Activated CD8-positive, alpha-beta T cell treated with anti-CD3 and anti-CD28 coated beads, Interleukin-2, amount 10 ng/mL, durations not matched to agents 7 days and 5 days (primary cell): ENCODE measurements at places on chromosomes 2 and 18.

DNA sequence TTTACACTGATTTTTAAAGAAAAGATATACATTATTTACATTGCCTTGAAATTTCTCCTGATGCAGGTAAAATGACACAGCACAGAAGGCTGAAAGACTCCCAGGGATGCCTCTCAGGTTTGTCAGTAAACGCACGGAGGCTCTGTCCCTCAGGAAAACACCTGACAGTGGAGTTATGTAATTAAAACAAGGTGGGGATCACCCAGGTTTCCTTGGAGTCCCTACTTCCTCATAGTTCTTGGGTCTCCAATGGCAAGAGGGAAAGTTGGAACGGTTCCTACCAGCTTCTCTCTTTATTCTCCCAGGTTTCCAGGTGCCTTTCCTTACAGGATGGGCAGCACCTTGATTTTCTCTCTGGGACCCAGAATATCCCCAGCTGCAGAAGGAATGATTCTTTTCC, 654.8 kb downstream of the SLC4A3 start:
- no peaks in the 10 kb centered on the region for H3K27me3 ChIP-seq
- H3K36me3 ChIP-seq: no peaks in the 10 kb centered on the region
- no peak for DNase-seq
- H3K4me1 ChIP-seq: no peaks in the 10 kb centered on the region
- H3K4me3 ChIP-seq: no peak overlapping the region

GRCh38 chr2:23122681-23123215, 262.2 kb upstream of the KLHL29 start:
- no peak overlapping the region for H3K27ac ChIP-seq
- no peaks in the 10 kb centered on the region for H3K4me1 ChIP-seq
- no peak for DNase-seq
- no peaks in the 10 kb centered on the region for H3K27me3 ChIP-seq

GRCh38 chr2:217475101-217475500, 527.7 kb downstream of the TNS1 start:
- H3K27ac ChIP-seq: no peak overlapping the region
- no peak for DNase-seq
- no peaks in the 10 kb centered on the region for H3K36me3 ChIP-seq
- peaks cover 1% of the 10 kb centered on the region for H3K27me3 ChIP-seq
- no peak overlapping the region for H3K4me3 ChIP-seq

- no peaks in the 10 kb centered on the region for H3K4me1 ChIP-seq
- H3K36me3 ChIP-seq: no peaks in the 10 kb centered on the region
- H3K27ac ChIP-seq: no peak overlapping the region
- no peaks in the 10 kb centered on the region for H3K27me3 ChIP-seq
- DNase-seq: no peak
Observed at GRCh38 chr2:58634653-58635370, 393.7 kb upstream of the FANCL start.

GRCh38 chr2:31384771-31385276, 29.7 kb downstream of the XDH start:
- DNase-seq: no peak
- H3K4me3 ChIP-seq: no peak overlapping the region
- H3K27ac ChIP-seq: no peak overlapping the region
- no peaks in the 10 kb centered on the region for H3K36me3 ChIP-seq
- peaks cover 1% of the 10 kb centered on the region for H3K27me3 ChIP-seq

- no peak for DNase-seq
- no peak overlapping the region for H3K4me3 ChIP-seq
- no peaks in the 10 kb centered on the region for H3K27me3 ChIP-seq
- H3K36me3 ChIP-seq: no peaks in the 10 kb centered on the region
- no peak overlapping the region for H3K27ac ChIP-seq
Observed at GRCh38 chr2:61995515-61995914, 90.0 kb downstream of the COMMD1 start.

DNA sequence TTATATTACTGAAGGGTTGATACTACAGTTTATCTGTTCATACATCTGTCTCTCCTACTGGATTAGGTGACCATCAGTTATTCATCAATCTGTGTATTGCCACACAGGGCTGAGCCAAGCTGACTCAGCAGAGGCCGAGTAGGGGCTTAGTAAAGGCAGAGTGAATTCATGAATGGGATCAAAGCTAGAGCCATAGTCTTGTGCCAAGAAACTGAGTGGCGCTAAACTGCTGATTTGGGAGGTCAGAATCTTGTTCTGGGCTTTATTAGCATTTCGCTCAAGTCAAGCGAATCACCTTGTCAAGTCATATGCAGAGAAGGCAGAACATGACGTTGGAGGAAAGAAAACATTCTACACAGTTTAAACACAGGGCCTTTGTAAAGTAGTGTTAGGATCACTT, 34.1 kb downstream of the SOCS6 start:
- DNase-seq: no peak
- no peaks in the 10 kb centered on the region for H3K36me3 ChIP-seq
- no peak overlapping the region for H3K4me3 ChIP-seq
- H3K27ac ChIP-seq: no peak overlapping the region
- no peaks in the 10 kb centered on the region for H3K27me3 ChIP-seq

GRCh38 chr2:148528356-148529064, 116.0 kb upstream of the EPC2 start:
- peak overlapping the region; percentile 67 for H3K4me3 ChIP-seq
- H3K27ac ChIP-seq: peak overlapping the region; percentile 86
- no peak for DNase-seq

GRCh38 chr18:23263551-23264235, 128.4 kb downstream of the CABLES1 start:
- DNase-seq: no peak
- no peaks in the 10 kb centered on the region for H3K27me3 ChIP-seq
- H3K4me1 ChIP-seq: peaks cover 45% of the 10 kb centered on the region
- no peak overlapping the region for H3K27ac ChIP-seq

GRCh38 chr2:140814141-140814540, 1316.7 kb downstream of the LRP1B start:
- DNase-seq: no peak
- no peaks in the 10 kb centered on the region for H3K36me3 ChIP-seq
- H3K27ac ChIP-seq: no peak overlapping the region
- no peak overlapping the region for H3K4me3 ChIP-seq
- H3K4me1 ChIP-seq: no peaks in the 10 kb centered on the region

- DNase-seq: no peak
- H3K27ac ChIP-seq: no peak overlapping the region
- no peaks in the 10 kb centered on the region for H3K4me1 ChIP-seq
- no peaks in the 10 kb centered on the region for H3K27me3 ChIP-seq
- H3K36me3 ChIP-seq: no peaks in the 10 kb centered on the region
Observed at GRCh38 chr2:49005261-49005660, 149.1 kb downstream of the FSHR start.

DNA sequence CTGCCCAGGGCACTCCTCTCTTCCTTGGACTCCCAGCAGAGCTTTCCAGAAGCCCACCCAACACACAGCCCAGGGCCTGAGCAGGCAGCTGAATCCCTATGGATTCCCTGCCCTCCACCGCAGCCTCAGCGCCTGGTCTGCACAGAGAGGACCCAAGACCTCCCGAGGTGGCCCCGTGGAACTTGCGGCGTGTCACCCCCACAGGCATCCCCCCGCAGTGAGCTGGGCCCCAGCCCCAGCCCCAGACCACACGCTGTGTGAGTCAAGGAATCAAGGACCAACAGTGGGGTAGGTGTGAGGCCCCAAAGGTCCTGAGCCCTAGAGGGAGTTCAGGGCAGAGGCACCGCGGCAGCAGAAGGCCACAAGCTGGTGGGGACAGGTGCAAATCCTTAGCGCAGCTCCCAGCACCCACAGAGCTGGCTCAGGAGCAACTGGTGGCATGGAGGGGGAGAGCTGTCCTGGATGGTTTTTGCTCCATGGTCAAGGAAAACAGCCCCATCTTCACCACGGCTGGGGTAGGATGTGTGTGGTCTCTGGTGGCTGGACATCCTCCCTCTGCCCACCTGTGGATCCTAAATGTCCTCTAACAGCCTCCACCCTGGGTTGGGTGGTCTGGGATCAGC, 8.5 kb downstream of the HS6ST1 start:
- no peak for DNase-seq
- H3K4me1 ChIP-seq: peaks cover 9% of the 10 kb centered on the region
- H3K36me3 ChIP-seq: no peaks in the 10 kb centered on the region
- H3K27ac ChIP-seq: no peak overlapping the region
- H3K4me3 ChIP-seq: no peak overlapping the region
- H3K27me3 ChIP-seq: no peaks in the 10 kb centered on the region

DNA sequence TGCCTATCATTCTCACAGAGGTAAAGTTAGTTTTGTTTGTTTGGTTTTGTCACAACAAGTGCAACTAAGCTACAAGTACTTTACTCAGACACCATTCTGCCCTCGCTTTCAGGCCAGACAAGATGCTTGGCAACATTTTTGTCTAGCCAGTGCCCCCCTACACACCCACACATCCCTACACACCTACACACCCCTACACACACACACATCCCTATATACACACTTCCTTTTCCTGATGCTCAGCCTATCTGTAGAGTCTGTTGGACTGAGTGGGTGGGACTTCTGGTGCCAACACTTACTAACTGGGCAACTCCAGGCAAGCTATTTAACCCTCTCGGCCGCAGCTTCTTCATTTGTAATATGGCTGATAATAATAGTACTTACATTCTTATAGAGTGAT, 161.4 kb downstream of the ALK start:
- H3K27ac ChIP-seq: no peak overlapping the region
- no peaks in the 10 kb centered on the region for H3K4me1 ChIP-seq
- H3K36me3 ChIP-seq: no peaks in the 10 kb centered on the region
- DNase-seq: no peak
- H3K4me3 ChIP-seq: no peak overlapping the region
- H3K27me3 ChIP-seq: no peaks in the 10 kb centered on the region

GRCh38 chr2:64263315-64263714, 119.1 kb upstream of the PELI1 start:
- H3K36me3 ChIP-seq: no peaks in the 10 kb centered on the region
- peaks cover 8% of the 10 kb centered on the region for H3K4me1 ChIP-seq
- DNase-seq: no peak
- no peaks in the 10 kb centered on the region for H3K27me3 ChIP-seq
- no peak overlapping the region for H3K27ac ChIP-seq

DNA sequence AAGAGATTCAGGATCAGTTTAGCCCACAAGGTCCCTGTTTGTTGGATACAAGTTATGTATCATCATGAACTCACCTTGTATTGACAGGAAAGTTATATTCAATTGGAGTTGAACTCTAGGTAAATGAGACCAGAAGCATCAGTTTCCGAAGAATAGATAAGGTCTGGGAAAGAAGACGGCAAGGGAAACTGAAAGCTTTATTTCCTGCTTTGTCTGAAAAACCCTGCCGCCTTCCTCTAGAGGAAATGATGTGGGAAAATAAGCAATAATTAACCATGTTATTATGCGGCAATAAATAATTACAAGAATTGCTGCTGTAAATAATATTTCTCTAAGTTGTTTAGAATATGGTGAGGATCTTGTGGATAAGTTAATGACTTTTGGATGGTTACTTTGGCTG, 32.0 kb downstream of the LPIN1 start:
- peaks cover 50% of the 10 kb centered on the region for H3K4me1 ChIP-seq
- H3K36me3 ChIP-seq: peaks cover 64% of the 10 kb centered on the region
- no peaks in the 10 kb centered on the region for H3K27me3 ChIP-seq
- H3K4me3 ChIP-seq: peak overlapping the region; percentile 39
- peak overlapping the region; percentile 54 for H3K27ac ChIP-seq
- DNase-seq: no peak

DNA sequence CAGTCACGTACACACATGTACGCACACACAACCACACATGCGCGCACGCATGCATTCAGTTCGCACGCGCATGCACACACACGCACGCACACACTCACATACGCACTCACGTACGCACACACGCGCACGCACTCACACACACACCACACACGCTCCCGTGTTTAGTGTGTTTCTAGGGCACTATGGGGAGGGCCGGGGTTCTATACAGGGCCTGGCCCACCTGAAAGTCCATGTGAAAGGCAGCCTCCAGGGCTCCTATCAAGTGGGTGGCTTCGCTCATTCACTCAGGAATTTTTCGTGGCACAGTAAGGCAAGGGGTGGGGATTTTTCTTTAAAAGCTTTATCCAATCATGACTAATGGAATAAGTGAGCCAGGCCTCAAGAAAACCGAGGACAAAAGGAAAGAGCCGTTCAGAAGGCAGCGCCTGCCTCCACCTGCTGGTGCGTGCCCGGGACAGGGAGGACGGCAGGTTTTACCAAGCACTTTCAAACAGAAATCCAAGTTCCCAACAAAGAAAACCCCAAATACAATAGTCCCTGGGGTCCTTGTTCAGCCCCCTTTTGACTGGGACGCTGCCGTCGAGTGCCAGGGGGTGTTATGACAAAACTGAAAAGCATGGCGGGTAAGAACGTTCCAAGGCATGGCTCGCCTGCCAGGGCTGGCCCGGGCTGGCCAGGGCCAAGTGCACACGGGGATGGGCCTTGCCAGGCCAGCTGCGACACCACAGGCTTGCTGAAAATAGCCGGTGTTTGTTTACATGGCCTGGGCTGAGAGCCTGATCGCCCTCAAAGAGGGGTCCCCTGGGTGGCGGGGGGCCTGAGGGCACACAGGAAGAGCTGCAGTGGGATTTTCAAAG, 110.0 kb downstream of the HDAC4 start:
- peaks cover 73% of the 10 kb centered on the region for H3K4me1 ChIP-seq
- H3K27me3 ChIP-seq: no peaks in the 10 kb centered on the region
- no peak for DNase-seq
- peaks cover 23% of the 10 kb centered on the region for H3K36me3 ChIP-seq

GRCh38 chr2:128535953-128536352, 217.3 kb upstream of the HS6ST1 start:
- no peak for DNase-seq
- no peak overlapping the region for H3K4me3 ChIP-seq
- peaks cover 13% of the 10 kb centered on the region for H3K27me3 ChIP-seq
- H3K4me1 ChIP-seq: no peaks in the 10 kb centered on the region

- H3K4me1 ChIP-seq: no peaks in the 10 kb centered on the region
- no peak overlapping the region for H3K27ac ChIP-seq
- H3K4me3 ChIP-seq: no peak overlapping the region
- no peak for DNase-seq
- H3K36me3 ChIP-seq: no peaks in the 10 kb centered on the region
Observed at GRCh38 chr2:215868846-215869543, 144.4 kb downstream of the MREG start.

GRCh38 chr2:88828397-88829137, 137.1 kb downstream of the RPIA start:
- H3K27ac ChIP-seq: no peak overlapping the region
- H3K36me3 ChIP-seq: no peaks in the 10 kb centered on the region
- no peak overlapping the region for H3K4me3 ChIP-seq
- no peaks in the 10 kb centered on the region for H3K4me1 ChIP-seq
- DNase-seq: no peak
- peaks cover 3% of the 10 kb centered on the region for H3K27me3 ChIP-seq

DNA sequence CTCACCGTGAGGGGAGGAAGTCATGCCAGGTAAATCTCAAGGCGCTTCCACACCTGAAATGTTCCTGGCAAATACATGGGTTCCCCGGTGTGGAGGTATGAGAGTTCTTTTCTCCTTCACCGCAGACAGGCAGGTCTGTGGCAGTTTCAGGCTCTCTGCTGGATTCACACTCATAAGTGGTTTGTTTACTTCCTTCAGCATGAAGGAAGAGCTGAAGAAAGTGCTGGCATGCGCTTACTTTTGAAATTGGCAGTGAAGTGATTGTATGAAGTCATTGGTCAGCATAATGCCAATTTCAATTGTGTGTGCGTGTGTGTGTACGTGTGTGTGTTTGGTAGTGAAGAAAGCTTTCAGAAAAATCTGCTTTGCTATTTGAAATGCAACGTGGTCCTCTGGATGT, 43.4 kb downstream of the RNF144A start:
- H3K4me1 ChIP-seq: peaks cover 33% of the 10 kb centered on the region
- peaks cover 65% of the 10 kb centered on the region for H3K36me3 ChIP-seq
- no peak overlapping the region for H3K4me3 ChIP-seq
- DNase-seq: peak; percentile 21

GRCh38 chr2:9344434-9344833, 78.9 kb downstream of the ITGB1BP1 start:
- DNase-seq: no peak
- no peaks in the 10 kb centered on the region for H3K4me1 ChIP-seq
- H3K27me3 ChIP-seq: no peaks in the 10 kb centered on the region
- no peaks in the 10 kb centered on the region for H3K36me3 ChIP-seq
- H3K27ac ChIP-seq: no peak overlapping the region
